ENCODE measurements at places on chromosomes 5 and 9.
A peak's percentile ranks its signal among the peaks of the same experiment; 100 is the strongest.

GRCh38 chr9:132946211-132946610 lies 1.8 kb upstream of the TSC1 start:
- no peak for DNase-seq

GRCh38 chr5:38994324-38994927 lies 79.8 kb downstream of the RICTOR start:
- DNase-seq = no peak

DNA sequence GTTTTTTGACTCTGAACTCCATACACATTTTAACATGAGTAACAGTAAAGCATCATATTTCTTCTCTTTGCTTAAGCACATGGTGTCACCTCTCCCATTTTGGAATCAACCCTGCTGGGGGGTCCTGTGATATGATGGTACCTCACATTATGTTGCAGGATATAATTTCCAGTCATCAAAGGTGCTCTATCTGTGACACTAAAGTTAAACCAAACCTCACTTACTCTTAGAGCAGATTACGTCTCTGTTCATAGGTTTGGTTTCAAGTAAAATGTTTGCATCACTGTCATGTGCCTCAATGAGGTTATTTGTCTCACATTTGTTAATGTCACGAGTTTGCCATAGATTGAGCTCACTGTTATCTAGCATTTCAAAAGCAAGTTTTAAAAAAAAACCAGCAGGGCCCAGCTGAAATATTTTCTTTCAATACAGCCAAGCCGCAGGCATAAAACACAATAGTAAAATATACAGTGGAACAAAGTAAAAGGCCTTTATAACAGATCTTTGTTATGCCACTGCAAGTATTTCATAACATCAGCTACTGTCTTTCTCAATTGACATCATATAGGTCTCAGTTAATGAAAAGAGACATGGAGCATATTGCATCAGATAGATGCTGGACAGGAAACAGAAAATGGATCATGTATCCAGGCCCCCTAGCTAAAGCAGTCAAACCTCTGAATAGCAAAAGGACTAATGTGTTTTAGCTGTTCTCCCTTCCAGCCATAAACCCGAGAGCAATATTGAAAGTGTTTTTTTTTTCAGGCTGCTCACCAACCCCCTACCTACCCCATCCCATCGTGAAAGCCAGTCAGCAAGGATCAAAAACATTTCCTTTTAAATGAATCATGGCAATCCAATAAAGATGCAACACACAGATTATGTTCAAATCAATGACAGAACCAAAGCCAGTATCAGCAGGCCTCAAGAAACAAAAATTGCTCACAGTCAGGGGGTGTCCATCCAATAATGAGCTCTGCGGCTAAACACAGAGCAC lies 182.1 kb upstream of the ITGA1 start:
- no peak for DNase-seq

DNA sequence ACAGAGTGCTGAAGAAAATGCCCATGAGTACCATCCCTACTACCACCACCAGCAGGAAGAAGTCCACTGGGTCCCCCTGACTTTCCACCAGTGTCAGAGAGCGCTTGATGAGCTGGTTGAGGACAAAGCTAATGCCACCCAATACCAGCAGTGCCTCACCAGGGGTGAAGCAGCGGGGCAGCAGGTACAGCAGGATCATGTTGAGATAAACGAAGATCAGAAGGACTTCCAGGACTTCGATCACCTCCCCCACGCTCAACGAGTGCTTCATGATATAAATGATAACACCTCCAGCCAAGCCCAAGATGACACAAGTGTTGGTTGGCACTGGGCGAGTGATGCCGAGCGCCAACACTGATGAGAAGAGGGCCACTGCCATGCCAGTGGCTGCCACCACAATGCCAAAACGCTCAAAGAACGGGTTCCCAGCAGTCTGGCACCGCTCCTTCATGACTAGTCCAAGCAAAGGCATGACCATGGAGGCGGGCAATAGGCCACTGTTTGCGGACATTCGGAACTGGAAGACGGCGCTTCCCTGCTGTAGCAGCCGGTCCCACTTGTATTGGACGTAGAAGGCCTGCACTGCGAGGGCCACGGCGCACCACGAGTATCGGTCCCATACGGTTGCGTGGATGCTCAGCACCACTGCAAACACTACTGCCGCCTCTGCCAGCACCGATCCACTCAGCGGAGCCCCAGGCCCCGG lies 679 bp downstream of the DOLK start:
- no peak for DNase-seq

- DNase-seq = no peak
These were observed 47.8 kb upstream of the EQTN start for GRCh38 chr9:27344776-27345175.

DNA sequence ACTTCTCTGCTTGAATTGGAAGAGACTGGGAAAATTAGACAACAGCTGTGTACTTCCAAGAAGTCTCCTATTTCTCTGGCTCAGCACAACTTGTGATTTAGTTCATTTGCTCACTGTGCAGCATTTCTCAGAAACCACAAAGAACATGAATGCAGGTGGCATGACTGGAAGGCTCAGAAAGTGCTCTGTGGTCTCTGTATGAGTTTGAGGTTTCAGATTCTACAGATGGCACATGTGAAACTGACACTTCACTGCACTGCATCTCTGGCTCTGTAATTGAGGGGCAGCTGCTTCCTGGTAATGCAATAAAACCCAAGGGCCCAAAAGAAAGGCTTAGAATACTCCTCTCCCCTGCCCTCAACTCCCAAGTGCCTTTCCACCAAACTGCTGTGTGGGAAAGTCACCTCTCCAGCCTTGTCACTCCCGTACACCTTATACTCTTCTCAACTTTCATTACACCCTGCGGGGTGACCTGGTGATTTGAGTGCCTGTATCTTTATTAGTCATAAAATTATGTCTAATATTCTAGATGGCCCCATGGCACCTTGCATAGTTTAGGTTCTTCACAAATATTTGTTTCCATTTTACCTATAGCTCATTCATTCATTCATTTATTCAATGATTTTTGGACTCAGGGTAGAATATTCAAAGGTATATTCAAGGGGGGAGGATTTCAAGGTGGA lies 82.5 kb downstream of the ESM1 start:
- DNase-seq = no peak

GRCh38 chr5:1983919-1984695 lies 101.4 kb upstream of the IRX4 start:
- DNase-seq = peak; percentile 37

GRCh38 chr9:82454509-82455190 lies 466.1 kb downstream of the SPATA31D1 start:
- no peak for DNase-seq

DNA sequence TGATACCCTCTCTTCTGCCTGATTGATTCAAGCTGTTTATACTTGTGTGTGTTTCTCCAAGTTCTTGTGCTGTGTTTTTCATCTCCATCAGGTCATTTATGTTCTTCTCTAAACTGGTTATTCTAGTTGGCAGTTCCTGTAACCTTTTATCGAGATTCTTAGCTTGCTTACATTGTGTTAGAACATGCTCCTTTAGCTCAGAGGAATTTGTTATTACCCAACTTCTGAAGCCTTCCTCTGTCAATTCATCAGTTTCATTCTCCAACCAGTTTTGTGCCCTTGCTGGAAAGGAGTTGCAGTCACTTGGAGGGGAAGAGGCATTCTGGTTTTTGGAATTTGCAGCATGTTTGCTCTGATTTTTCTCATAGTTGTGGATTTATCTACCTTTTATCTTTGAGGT lies 126.2 kb upstream of the FTMT start:
- DNase-seq = no peak

DNA sequence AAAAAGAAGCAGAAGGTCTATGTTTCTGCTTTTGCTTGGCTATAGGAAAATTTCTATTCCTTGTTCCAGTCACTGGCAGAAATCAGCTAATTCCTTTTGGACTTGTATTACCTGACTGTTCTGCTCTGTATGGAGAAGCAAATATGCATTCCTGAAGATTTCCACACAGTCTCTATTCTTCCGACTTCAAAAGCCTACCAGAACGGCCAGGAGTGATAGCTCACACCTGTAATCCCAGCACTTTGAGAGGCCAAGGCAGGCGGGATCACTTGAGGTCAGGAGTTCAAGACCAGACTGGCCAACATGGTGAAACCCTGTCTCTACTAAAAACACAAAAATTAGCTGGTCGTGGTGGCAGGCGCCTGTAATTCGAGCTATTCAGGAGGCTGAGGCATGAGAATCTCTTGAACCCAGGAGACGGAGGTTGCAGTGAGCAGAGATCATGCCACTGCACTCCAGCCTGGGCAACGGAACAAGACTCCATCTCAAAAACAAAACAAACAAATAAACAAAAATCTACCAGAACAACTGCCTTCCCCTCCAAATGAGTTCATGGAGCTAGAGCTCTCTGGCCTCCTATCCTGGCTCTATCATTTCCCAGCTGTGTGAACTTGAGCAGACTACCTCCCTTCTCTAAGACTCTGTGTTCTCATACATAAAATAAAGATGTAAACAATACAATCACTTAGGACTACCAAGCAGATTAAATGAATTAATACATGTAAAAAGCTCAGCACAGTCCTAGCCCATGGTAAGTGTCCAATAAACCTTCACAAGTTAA lies 17.0 kb downstream of the MYO10 start:
- DNase-seq = no peak

DNA sequence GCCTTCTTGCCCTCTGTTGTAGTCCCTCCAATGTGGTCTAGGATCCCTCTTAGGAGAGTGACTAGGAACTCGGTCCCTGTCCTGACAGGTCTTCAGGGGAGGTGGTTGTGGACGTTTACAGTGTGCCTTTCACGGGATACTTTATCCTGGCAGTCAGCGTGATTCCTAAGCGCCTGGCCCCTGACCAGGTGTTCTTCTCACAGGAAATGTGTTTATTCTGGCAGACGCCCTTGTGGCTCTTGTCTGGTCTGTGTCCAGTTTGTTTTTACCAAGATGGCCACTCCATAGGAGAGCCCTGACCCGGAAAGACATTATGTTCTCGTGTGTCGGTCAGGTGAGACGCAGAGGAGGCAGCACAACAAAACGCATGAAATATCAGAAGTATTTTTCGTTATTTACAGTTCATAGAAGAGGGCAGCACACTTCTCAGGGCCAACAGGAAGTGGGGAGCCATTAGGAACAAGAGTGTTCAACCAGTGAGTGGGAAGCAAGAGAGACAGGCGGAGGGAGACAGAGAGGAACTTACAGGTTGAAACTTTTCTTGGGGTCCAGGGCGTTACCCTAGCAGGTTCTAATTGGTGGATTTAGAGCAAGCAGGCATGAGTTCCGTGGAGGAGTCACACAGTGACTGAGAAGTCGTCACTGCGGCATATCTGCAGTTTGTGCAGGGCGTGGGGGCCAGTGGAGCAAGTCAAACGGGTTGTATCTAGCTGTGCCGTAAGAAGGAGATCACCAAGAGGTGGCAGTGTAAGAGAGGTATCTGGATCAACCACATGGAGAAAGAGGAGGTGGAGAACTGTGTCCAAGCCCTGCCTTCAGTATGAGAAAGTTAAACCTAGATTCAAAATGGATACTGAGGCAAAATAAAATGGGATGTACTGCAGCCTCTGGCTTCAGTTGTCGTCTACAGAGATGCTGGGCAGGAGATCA lies 412.9 kb downstream of the ZSWIM6 start:
- no peak for DNase-seq

DNA sequence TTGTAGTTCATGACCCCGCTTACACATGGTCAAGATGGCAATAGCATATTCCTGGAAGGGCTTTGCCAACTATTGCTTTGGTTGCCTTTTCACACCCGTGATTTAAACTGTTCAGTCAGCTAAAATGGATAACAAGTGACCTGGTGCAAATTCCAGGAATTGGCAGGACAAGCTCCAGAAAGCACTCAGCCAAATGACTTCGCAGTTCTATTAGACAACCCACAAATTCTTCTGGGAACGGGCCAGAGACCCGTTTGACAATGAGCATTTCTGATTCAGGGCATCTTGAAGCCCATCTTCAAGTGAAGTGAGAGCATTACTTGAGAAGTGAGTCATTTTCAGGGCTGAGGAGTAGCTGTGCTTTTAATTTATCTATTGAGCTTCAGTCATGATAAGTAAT lies 165.0 kb downstream of the DROSHA start:
- DNase-seq = no peak

GRCh38 chr9:99425923-99426842 lies 204.1 kb downstream of the SEC61B start:
- DNase-seq = no peak

DNA sequence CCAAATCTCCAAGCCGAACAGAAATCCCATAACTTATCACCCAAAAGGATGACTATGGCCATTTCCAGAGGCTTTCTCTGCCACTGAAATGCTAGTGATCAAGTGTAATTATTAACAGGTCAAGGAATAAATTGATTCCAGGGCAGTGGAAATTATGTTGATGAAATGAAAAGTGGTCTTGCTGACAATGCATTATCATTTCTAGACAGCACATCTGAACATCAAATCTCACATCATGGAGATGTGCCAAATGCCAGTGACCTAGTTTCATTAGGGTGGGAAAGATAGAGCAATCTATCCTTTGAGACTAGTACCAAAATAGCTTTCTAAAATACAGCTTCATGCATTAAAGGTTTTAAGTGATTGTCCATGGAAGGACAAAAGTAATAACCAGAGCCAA lies 86.1 kb downstream of the AUH start:
- DNase-seq = no peak

GRCh38 chr9:127788337-127789011 lies 2.6 kb downstream of the CDK9 start:
- no peak for DNase-seq

GRCh38 chr5:135399794-135400542 lies 937 bp upstream of the MACROH2A1 start:
- DNase-seq = no peak

GRCh38 chr9:73344060-73344459 lies 192.4 kb downstream of the ANXA1 start:
- DNase-seq = no peak

- no peak for DNase-seq
These were observed 55.6 kb downstream of the ARHGEF37 start for GRCh38 chr5:149636861-149637246.

- no peak for DNase-seq
These were observed 133.8 kb upstream of the MEF2C start for GRCh38 chr5:89016741-89017303.

Measured in vagina (tissue), 2 donors.